Fibroblast of lung (primary cell): ENCODE measurements at places on chromosomes 13 and 19. TPM values are rescaled to one million over a fixed set of nuclear protein-coding genes. Genes with fewer than 3 reads are reported as not detected.

KLK3 gene
- total RNA-seq: not detected in 2 replicates

CEBPA gene
- total RNA-seq: 0.17 and 0.51 TPM in 2 replicates

ATP4A gene
- not detected in 2 replicates for total RNA-seq

CTXN1 gene
- total RNA-seq: 0.66 and 0.77 TPM in 2 replicates
